ENCODE measurements at places on chromosomes 13 and 19.

- DNase-seq = no peak
These were observed 5.8 kb upstream of the FLT3LG start for GRCh38 chr19:49468199-49468598.

GRCh38 chr19:39557811-39558623, 18.1 kb upstream of the EID2 start:
- peak; percentile 28 for DNase-seq

DNA sequence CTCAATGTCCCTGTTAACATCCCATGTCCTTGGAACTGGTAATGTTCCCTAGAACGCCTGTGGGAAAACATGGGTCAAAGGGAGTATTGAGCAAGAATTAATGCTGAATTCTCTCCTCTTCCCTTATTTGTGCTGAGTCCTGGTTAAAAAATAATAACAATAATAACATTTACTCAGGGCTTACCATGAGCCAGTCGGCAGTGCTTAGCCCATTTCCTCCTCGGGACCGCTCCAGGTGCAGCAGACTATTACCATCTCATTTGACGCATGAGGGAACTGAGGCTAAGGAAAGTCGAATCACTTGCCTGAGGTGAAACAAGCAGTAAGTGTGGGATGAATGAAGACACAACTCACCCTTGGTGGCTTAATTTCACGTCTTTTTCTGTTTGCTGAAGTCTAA, 33.6 kb upstream of the SLC15A1 start:
- no peak for DNase-seq

GRCh38 chr19:18060472-18060871, 26.3 kb downstream of the IL12RB1 start:
- DNase-seq = no peak

DNA sequence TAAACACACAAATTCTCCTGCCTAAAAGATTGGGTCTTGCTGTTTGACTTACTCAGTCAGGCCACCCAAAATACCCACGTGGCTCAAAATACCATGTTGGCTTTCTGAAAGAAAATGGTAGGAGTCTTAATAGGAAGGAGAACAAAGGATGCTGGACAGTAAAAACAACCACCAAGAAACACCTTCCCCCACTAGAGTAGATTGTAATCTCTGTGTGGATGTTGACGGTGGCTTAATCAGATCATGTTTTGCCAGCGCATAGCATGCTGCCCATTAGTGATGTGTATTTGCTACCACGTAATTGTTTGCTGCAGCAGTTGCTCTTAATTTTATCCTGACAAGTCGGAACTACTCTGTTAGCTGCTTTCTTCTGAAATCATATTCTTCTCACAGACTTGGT, 1229.3 kb upstream of the SLC10A2 start:
- DNase-seq = no peak

DNA sequence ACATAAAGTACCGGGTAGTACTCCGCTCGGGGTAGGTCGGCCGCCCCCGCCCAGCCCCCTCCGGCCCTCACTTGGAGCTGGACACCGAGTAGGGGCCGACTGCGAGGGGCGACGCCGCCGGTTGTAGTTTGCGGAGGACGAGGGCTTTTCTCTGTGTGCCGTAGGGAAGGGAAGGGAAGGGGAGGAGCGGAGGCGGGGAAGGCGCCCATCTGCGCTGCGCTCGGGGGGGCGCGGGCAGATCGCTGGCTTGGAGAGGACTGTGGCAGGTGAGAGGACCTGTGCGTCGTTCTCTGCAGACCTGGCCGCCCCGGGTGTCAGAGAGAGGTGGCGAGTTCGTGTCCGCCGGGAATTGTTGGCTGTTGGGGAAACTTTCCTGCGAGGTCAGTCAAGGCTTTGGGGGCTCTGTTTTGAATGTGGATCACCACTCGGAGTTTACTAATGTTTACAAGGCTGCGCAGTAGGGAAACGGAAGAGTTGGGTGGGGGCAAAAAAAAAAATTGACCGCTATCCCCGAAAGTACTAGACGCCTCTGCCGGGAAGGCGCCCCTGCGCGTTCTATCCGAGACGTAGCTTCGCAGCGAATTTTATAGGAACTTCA, 1.4 kb downstream of the ING1 start:
- no peak for DNase-seq

DNA sequence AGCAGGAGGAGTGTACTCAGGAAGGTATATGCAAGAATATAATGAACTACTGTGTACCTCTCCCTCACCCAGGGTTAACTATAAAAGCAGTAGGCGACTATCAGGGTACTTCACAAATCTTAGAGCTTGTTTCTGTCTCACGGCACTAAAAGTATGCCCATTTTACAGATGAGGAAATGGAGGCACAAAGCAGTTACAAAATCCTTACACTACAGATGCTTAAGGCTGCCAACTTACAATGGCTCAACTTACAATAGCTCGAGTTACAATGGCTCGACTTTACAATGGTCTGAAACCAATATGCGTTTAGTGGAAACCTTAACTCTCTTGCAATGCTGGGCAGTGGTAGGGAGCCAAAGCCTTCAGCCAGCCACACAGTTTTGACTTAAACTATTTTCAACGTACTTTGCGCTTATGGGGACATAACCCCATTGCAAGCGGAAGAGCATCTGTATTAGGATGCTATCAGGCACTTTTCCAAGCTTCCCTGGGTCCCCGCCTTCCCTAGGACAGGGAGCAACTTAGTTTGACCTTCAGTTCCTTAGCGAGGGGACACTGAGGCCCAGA, 4.1 kb downstream of the FCER2 start:
- no peak for DNase-seq

Measured in EL (cell line).